ENCODE measurements at places on chromosomes 13 and 19. TPM values are rescaled to one million over a fixed set of nuclear protein-coding genes. Genes with fewer than 3 reads are reported as not detected.
A peak's percentile ranks its signal among the peaks of the same experiment; 100 is the strongest.

- H3K27me3 ChIP-seq = no peaks in the 10 kb centered on the region
- peak; percentile 62 for DNase-seq
- H3K4me1 ChIP-seq = peaks cover 44% of the 10 kb centered on the region
- peaks cover 2% of the 10 kb centered on the region for H3K36me3 ChIP-seq
These were observed 3.1 kb downstream of the ABHD17A start for GRCh38 chr19:1882089-1882785.

DNA sequence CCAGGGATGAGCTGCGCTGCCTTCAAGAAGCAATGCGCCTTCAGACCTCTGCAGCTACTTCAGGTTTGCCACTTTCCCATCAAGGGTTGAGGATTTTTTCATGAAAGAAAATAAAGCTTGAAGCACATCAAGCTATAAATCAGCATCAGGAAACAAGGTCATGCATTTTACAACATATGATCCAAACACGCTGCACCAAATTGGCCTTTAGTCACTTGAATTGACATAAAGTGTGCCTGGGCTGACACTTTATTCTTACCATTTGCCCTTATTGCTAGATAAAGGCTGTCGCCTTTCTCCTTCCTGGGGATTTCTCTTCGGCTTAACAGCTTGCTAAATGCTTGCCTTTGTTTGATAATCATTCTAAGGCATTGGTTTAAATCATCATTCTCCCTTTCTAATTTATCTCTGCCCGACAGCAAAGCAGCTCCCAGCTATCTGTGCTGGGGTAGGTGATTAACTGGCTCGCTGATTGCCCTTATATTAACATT lies 87.7 kb downstream of the LHFPL6 start:
- H3K27ac ChIP-seq = no peak overlapping the region
- no peak for DNase-seq
- H3K4me1 ChIP-seq = no peaks in the 10 kb centered on the region
- no peaks in the 10 kb centered on the region for H3K36me3 ChIP-seq
- H3K27me3 ChIP-seq = no peaks in the 10 kb centered on the region
- H3K4me3 ChIP-seq = no peak overlapping the region

DNA sequence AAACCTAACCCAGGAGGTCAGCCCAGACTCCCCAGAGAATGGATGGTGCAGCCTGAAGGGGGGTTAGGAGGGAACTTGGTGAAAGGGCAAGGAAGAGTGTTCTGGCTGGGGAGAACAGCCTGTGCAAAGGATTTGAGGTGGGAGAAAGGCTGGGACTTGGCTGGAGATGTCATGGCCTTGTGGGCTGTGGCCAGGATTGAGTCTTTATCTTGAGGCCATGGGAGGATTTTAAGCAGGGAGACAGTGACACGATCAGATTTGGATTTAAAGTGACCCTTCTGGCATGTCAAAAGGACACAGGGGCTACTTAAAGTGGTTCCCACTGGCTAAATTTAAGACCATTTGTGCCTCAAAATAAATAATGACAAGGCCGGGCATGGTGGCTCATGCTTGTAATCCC lies 29.7 kb downstream of the MAP4K1 start:
- H3K27ac ChIP-seq = no peak overlapping the region
- no peak for DNase-seq
- H3K36me3 ChIP-seq = peaks cover 44% of the 10 kb centered on the region
- no peaks in the 10 kb centered on the region for H3K4me1 ChIP-seq

DNA sequence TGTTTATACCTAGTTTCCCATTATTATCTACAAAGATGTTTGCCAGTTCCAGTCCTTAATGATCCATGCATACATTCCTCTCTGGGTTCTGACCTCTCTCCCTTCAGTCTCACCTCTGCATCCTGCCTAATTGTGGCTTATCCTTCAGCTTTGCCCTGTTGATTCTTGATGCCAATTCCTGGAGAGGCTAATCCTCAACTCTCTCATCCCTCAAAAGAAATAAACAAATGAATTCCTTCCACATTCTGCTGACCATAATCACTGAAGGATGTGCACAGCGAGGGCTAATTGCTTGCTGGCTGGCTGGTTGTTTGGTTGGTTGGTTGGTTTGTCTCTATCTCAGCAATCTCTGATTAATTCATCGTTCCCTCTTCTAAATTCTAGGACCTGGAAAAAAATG lies 113.8 kb downstream of the IRS2 start:
- H3K36me3 ChIP-seq = no peaks in the 10 kb centered on the region
- no peak overlapping the region for H3K4me3 ChIP-seq
- H3K27me3 ChIP-seq = peaks cover 2% of the 10 kb centered on the region
- no peak overlapping the region for H3K27ac ChIP-seq
- DNase-seq = no peak

- no peaks in the 10 kb centered on the region for H3K4me1 ChIP-seq
- H3K27ac ChIP-seq = no peak overlapping the region
- H3K27me3 ChIP-seq = no peaks in the 10 kb centered on the region
- H3K36me3 ChIP-seq = no peaks in the 10 kb centered on the region
These were observed 258.2 kb downstream of the TDRD3 start for GRCh38 chr13:60655256-60655655.

- peaks cover 31% of the 10 kb centered on the region for H3K36me3 ChIP-seq
- H3K27ac ChIP-seq = no peak overlapping the region
- no peak overlapping the region for H3K4me3 ChIP-seq
- H3K4me1 ChIP-seq = no peaks in the 10 kb centered on the region
- H3K27me3 ChIP-seq = no peaks in the 10 kb centered on the region
These were observed 42.5 kb downstream of the RASA3 start for GRCh38 chr13:114089751-114090400.

GRCh38 chr13:38970380-38971051 lies 20.1 kb downstream of the STOML3 start:
- H3K27ac ChIP-seq = no peak overlapping the region
- no peak for DNase-seq
- no peaks in the 10 kb centered on the region for H3K36me3 ChIP-seq

- peak; percentile 38 for DNase-seq
- no peaks in the 10 kb centered on the region for H3K36me3 ChIP-seq
- H3K4me3 ChIP-seq = no peak overlapping the region
These were observed 1.0 kb downstream of the SMIM24 start for GRCh38 chr19:3479177-3479833.

DNA sequence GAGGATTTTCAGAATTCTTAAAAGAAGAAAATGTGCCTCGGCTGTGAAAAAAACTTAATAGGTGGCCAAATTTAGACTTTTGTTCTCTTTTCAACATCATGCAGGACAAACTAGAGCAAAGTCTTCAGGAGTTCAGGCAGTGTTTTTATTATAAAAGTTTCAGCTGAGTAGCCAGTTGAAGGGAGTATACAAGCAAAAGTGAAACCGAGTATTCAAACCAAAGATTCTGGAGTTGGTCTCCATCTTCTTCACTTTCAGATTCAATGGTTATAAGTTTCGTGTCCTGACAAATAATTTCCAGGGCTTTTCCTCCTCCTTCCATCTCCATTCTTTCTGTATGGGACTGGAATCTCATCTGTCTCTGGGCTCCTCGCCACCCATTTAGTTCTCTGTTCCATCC lies 379.7 kb downstream of the GPC5 start:
- H3K4me3 ChIP-seq = no peak overlapping the region
- no peaks in the 10 kb centered on the region for H3K4me1 ChIP-seq
- H3K27me3 ChIP-seq = no peaks in the 10 kb centered on the region
- H3K27ac ChIP-seq = no peak overlapping the region

GRCh38 chr13:59801107-59801880 lies 362.4 kb downstream of the DIAPH3 start:
- H3K27ac ChIP-seq = no peak overlapping the region
- H3K4me1 ChIP-seq = no peaks in the 10 kb centered on the region
- no peak overlapping the region for H3K4me3 ChIP-seq
- no peaks in the 10 kb centered on the region for H3K27me3 ChIP-seq
- DNase-seq = no peak

DNA sequence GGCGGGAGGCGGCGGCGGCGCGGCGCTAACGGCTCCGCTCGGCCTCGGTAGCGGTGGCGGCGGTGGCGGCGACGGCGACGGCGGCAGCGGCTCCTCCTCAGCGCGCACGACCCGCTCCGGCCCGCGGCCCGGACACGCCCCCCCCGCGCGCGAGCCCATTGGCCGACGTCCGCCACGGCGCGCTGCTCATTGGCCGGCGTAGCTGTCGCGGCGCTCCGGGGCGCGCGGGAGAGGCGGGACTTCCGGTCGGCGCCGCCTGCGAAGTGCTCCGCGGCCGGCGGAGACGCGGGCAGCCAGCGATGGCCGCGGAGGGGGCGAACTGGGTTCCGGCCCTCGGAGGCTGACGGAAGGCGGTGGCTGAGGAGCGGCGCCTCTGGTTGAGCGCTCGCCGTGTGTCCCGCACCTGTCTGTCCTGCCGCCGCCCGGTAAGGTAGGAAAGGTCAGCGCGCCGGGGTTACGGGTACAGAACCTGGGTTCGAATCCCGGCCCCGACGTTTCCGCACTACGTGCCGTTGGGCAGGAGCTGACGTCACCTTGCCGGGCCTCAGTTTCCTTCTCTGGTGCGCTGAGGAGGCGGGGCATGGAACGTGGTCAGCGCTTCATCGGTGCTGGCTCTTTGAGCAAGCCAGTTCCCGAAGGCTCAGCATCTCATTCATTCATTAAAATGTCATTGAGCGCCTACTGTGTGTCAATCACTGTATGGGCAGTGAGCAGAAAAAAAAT lies at the start of gene ELAVL1:
Gene ELAVL1 (minus strand): TSS at position 108 of the 723 bp plus-strand sequence. CDS start 13,826 bp downstream, outside the sequence.
- peak within 1 kb of the TSS; percentile 79 for H3K27ac ChIP-seq
- no peaks in the 10 kb centered on the region for H3K27me3 ChIP-seq
- peak; percentile 88 for DNase-seq
- peaks cover 41% of the 10 kb centered on the region for H3K4me1 ChIP-seq
- peak within 1 kb of the TSS; percentile 72 for H3K4me3 ChIP-seq

DNA sequence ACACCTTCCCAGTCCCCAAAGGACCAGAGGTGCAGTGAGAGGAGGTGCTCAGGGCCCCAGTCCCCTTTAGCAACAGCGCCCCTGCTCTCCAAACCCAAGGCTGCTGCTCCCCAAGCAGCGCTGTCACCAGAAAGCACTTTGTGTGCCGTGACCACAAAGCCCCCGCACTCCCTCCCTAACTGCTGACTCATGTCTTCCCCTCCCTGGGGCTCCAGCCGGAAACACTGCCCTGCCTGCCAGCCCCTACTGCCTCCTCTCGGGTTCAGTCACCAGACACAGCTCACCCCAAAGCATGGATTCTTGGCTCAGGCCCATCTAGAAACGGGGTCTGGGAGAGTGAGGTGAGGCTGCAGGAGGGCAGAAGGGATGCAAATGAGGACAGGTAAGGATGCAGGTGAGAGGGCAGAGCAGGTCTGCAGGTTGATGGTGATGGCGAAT lies 4.9 kb upstream of the TNFSF14 start:
- H3K27me3 ChIP-seq = no peaks in the 10 kb centered on the region
- H3K4me1 ChIP-seq = peaks cover 34% of the 10 kb centered on the region
- peak; percentile 93 for DNase-seq
- peak overlapping the region; percentile 11 for H3K4me3 ChIP-seq

DNA sequence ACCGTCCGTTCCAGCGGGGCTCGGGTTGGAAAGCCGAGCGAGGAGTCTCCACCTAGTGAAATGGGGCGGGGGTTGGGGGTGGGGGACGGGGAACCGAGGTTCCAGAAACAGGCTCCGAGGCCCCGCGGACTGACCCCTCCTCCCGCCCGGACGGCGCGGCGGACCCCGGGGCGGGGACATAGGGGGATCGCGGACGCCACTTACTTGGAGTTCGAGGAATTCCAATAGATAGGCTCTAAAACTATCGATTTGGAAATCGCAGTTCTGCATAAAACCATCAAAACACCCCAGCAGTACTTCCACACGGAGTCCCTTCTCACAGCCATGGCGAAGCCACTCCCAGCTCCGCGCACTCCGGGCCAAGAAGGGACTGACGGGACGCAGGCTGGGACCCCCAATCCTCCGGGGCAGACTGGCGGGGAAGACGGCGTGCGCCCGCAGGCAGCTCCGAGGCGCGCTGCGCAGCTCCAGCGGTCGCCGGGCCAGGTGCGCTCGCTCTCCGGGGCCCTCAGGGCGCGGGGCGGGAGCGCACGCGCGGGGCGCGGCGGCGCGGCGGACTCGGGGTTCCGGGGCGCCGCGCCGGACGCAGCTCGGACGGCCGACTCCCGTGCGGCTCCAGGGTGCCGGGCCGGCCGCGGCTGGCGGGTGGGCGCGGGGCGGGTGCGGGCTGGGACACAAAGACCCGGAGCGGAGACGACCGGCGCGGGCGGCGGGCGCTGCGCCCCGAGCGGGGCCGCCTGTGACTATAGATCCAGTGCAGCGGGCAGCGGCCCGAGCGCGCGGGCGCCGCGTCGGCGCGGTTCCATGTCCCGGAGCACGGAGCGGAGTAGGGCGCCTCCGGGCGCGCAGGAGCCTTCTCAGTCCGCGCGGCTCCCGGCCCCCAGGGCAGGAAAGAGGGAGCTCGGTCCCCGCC lies 567 bp downstream of the EFNB2 start:
- peaks cover 34% of the 10 kb centered on the region for H3K4me1 ChIP-seq
- peak; percentile 3 for DNase-seq
- H3K27ac ChIP-seq = no peak overlapping the region
- H3K36me3 ChIP-seq = no peaks in the 10 kb centered on the region

- peak overlapping the region; percentile 60 for H3K27ac ChIP-seq
- peaks cover 4% of the 10 kb centered on the region for H3K27me3 ChIP-seq
- peak overlapping the region; percentile 75 for H3K4me3 ChIP-seq
These were observed 205.4 kb downstream of the SHISA2 start for GRCh38 chr13:25846222-25846984.

- H3K36me3 ChIP-seq = no peaks in the 10 kb centered on the region
- H3K4me1 ChIP-seq = no peaks in the 10 kb centered on the region
- H3K27ac ChIP-seq = no peak overlapping the region
- no peak for DNase-seq
- peaks cover 4% of the 10 kb centered on the region for H3K27me3 ChIP-seq
These were observed 35.2 kb upstream of the MIR17HG start for GRCh38 chr13:91312324-91312723.

GRCh38 chr19:11324748-11325389 lies 14.6 kb downstream of the RAB3D start:
- H3K27me3 ChIP-seq = no peaks in the 10 kb centered on the region
- H3K4me3 ChIP-seq = no peak overlapping the region
- no peak overlapping the region for H3K27ac ChIP-seq
- peaks cover 11% of the 10 kb centered on the region for H3K4me1 ChIP-seq

- H3K36me3 ChIP-seq = no peaks in the 10 kb centered on the region
- H3K27ac ChIP-seq = no peak overlapping the region
- H3K4me3 ChIP-seq = peak overlapping the region; percentile 42
- no peaks in the 10 kb centered on the region for H3K27me3 ChIP-seq
These were observed 342.7 kb downstream of the COG6 start for GRCh38 chr13:39998166-39998565.

DNA sequence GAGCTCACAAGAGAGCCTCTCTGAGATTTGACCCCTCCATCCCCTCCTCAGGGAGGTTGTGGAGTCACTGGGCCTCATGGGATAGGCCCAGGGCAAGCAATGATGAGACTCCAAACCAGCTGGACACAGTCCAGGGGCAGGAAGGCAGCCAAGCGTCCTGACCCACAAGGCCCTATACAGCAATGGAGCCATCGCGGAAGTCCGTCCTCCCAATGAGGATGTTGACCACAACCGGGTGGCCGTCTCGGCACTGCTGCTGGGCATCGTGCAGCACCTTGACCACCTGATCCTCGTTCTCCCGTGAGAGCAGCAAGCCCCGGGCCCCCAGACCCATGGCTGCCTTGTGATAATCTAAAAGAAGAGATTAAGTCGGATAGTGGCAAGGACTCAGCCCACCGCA lies 7.9 kb downstream of the SYDE1 start:
- no peak overlapping the region for H3K27ac ChIP-seq
- no peaks in the 10 kb centered on the region for H3K4me1 ChIP-seq
- no peaks in the 10 kb centered on the region for H3K27me3 ChIP-seq
- peaks cover 36% of the 10 kb centered on the region for H3K36me3 ChIP-seq
- no peak for DNase-seq

The CYP4F2 gene
- polyA plus RNA-seq = not detected

The FUT2 gene
- polyA plus RNA-seq = 0.67 TPM

The KCTD4 gene
- polyA plus RNA-seq = not detected

The ZNF177 gene
- polyA plus RNA-seq = 0.19 TPM

The CD79A gene
- 15.9 TPM for polyA plus RNA-seq

The KRTDAP gene
- polyA plus RNA-seq = not detected

The C2CD4C gene
- polyA plus RNA-seq = not detected

Data from CD4-positive, CD25-positive, alpha-beta regulatory T cell (primary cell).